ENCODE measurements at places on chromosomes 5 and 9.

- DNase-seq = no peak
Measured at GRCh38 chr5:33010846-33011245, 299.7 kb downstream of the NPR3 start.

- DNase-seq = peak; percentile 40
Measured at GRCh38 chr5:131384616-131385214, 120.9 kb downstream of the CDC42SE2 start.

DNA sequence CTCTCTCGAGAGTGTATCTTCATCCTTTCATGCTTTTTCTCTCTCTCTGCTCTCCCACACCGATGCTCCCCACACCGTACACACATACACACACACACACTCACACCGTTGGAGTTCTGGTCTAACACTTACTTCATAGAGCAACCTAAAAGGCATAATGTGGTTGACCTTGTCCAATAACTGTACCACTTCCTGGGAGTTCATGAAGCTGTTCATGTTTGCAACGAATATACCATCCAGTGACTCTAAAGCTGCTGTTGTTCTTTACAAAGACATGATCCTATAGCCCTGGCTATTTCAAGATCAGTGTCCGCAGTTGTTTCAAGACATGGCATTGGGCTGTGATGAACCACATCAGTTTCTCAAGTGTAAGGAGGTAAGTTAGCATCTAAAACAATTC lies 10.0 kb downstream of the MEF2C start:
- no peak for DNase-seq

GRCh38 chr5:4137781-4138180 lies 542.1 kb downstream of the IRX1 start:
- no peak for DNase-seq

- no peak for DNase-seq
Measured at GRCh38 chr5:179900711-179901110, 7.0 kb downstream of the TBC1D9B start.

DNA sequence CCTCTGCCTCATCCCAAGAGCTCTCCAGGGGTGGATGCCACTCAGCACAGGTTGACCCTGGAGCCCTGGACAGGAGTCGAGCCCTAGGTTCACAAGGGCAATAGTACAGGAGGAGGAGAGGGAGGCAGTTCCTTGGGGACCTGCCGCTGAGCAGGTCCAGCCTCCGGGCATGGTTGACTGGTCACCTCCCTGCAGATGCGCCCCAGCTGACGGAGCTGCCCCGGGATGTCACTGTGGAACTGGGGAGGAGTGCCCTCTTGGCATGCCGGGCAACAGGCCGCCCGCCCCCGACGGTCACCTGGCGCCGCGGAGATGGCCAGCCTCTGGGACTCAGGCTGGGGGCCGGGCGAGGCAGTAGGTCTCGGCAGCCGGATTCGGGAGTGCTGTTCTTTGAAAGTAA lies 53.7 kb downstream of the HMCN2 start:
- no peak for DNase-seq

DNA sequence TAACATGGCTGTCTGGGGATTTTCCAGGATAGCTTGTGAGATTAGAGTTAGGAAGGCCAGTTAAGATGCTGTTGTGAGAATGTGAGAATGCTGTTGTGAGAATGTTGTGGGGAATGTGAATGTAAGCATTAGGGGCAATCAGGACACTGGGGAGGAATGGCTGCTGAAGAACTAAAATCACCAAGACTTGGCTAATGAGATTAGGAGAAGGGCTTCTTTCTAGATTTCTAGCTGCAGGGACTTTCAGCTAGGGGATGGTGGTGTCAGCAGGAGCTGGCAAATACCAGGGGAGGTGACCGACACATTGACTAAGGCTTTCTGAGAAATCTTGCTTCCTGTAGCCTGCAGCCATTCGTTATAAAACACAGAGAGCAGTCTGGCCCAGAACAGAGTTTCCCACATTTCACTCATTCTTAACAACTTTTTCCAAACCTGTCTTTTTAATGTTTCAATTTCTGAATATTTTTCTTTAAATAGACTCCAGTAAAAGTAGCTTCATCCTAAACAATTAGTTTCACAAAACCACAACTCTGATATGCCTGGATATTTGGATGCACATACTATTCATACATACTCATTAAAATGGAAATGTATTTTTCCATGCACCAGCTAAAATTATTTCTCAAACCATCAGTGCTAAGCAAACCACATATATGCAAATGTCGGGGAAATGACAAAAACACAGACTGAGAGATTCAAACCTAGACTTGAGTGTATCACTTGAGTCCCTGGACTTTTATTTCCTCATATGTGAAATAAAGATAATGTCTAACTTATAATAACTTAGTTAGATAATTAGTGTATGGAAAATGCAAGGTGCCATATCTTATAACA lies 89.3 kb upstream of the TNC start:
- no peak for DNase-seq

- no peak for DNase-seq
Measured at GRCh38 chr5:143045062-143045461, 274.9 kb downstream of the ARHGAP26 start.

DNA sequence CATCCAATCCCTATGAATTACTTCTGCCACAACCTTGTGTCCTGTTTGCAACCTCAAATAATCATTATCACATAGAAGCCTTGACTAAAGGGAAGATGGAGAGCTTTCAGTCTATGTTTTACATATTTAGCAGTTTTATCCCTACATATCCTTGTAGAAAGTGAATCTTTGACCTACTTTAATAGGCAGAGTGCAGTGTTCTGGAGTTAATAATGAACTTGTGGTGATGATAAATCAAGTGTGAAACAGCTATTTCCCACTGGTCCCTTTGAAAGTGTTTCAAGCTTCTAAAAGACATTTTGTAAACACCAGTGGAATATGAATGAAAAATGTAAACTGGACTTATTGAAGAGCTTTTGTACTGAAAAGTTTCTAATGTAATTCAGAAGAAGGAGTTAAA lies 406.7 kb downstream of the GABRG2 start:
- no peak for DNase-seq

GRCh38 chr5:31850981-31851689 lies 212.2 kb downstream of the PDZD2 start:
- no peak for DNase-seq

DNA sequence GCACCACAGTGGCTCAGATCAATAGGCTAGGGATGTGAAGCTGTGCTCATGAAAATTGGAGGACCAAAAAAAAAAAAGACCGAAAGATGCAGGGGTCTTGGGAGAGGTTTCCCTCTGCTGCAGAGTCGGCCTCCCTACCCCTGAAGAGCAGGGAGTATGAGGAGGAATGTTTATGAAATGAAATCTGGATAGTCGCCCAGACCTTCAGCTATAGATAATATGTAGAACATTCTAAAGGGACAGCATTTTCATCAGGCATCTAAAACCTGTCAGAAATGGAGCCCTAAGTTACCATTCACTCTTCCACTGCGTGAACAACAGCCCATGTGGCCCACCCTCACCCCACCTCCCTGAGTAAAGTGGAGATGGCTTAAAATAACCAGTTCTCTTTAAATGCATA lies 122.9 kb downstream of the TMEM174 start:
- no peak for DNase-seq

- DNase-seq = no peak
Measured at GRCh38 chr9:108367188-108367587, 488.6 kb downstream of the ACTL7B start.

DNA sequence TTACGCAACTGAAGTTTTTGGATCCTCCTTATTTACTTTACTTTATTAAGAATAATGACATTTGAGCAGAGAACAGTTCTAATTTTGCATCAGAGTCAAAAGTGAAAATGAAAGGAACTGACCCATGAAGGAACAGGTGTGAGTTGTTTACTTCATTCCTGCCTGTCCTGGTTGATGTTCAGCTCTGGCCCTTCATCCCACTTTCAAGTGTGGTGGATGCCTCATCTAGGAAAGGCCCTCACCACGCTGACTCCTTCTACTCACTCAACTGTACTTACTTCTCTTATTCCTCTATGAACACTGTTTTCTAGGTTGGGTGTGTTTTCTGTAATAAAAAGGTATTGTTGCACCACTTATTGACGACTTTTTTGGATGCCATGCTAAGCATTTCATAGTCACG lies 61.8 kb upstream of the PLEKHG4B start:
- DNase-seq = no peak

DNA sequence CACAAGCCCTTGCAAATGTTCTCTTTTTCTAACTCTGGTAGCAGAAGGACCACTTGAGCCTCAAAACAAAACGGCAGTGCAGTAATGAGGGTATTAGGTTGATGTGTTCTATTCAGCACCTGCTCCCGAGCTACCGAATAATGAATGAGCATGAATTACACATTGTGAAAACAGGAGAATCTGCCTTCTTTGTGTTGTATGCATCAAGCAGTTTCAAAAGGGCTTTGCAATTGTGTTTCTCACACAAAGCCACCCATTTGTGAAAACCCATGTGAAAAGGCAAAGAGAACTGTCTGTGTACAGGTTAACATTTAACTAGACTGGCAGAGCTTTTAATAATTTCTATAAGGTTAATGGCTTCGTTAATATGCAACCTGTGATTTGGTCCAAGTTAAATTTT lies 97.8 kb downstream of the STK32A start:
- DNase-seq = no peak

GRCh38 chr5:141668601-141669265 lies 13.3 kb downstream of the ARAP3 start:
- no peak for DNase-seq

DNA sequence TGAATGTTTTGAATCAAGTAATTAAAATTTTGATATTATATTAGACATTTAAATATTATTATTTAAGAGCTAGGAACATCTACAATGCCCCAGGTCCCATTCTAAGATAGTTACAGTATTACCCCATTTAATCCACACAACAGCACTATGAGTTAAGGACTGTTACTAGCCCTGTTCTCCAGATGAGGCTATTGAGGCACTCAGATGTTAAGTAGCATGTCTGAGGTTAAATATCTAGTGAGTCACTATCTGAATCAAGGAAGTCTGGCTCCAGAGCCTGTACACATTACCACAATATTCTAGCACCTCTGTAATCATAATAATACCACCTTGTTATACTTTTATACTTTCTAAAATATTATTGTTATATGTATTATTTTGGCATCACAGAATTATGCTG lies 304.6 kb downstream of the PDE4D start:
- DNase-seq = no peak

GRCh38 chr5:172687940-172688339 lies 46.9 kb downstream of the NEURL1B start:
- no peak for DNase-seq

GRCh38 chr9:90102292-90102901 lies 497.6 kb downstream of the GADD45G start:
- peak; percentile 82 for DNase-seq

- no peak for DNase-seq
Measured at GRCh38 chr5:93039888-93040287, 541.1 kb downstream of the NR2F1-AS1 start.

GRCh38 chr9:127229691-127230417 lies 34.7 kb upstream of the GARNL3 start:
- DNase-seq = no peak

- no peak for DNase-seq
Measured at GRCh38 chr5:10801931-10802666, 41.1 kb upstream of the DAP start.

DNA sequence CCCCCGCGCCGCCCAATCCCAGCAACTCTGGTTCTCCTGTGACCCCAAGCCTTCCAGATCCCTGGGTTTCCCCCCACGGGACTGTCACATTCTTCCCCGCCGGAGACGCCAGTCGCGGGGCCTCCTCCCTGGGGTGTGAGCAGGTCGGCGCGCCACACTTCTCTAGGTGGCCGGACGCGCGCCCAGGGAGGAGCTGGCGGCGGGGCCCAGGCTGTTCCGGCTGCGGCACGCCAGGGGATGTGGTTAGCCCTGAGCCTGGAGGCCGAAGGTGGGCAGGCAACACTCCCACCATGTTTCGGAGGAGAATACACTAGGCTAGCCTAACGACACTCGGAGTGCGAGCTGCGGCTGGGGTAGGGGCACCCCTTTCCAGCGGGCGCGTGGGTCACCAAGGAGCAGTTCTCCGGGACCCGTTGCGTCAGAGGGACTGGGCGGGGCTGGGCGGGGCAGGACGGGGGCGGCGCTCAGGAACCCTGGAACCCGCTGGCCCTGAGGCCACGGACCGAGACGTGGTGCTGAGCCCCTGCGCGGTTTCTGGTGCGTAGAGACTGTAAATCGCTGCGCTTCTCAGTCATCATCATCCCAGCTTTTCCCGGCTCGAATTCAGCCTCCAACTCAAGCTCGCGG lies at the start of gene SLC27A6:
Gene SLC27A6 (plus strand): TSS at position 478 of the 627 bp plus-strand sequence. CDS start 650 bp downstream, outside the sequence.
- peak; percentile 7 for DNase-seq

DNA sequence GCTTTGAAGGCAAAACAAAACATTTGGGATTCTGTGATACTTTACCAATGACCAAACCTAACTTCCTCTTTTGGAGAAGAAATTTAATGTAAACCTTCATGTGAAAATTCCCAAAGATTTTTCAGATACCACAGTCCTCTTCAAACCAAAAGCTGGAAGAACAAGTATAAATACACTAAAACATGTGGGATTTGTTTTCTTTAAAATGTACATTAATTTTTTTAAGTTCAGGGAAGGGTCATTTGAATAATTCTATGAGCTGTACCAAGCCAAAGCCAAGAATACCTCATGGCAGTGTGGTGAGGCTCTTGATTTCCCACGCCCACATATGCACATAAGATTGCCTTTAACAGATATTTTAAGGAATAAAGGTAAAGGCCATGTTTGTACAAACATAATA lies 28.4 kb upstream of the ITGA1 start:
- no peak for DNase-seq

- DNase-seq = peak; percentile 52
Measured at GRCh38 chr5:139708877-139709581, 60.9 kb downstream of the CXXC5 start.

GRCh38 chr9:111237447-111237846 lies 92.6 kb downstream of the OR2K2 start:
- DNase-seq = no peak

- no peak for DNase-seq
Measured at GRCh38 chr9:109935406-109936087, 155.5 kb downstream of the PALM2AKAP2 start.
